ENCODE measurements at places on chromosomes 12 and 14.
A peak's percentile ranks its signal among the peaks of the same experiment; 100 is the strongest.

DNA sequence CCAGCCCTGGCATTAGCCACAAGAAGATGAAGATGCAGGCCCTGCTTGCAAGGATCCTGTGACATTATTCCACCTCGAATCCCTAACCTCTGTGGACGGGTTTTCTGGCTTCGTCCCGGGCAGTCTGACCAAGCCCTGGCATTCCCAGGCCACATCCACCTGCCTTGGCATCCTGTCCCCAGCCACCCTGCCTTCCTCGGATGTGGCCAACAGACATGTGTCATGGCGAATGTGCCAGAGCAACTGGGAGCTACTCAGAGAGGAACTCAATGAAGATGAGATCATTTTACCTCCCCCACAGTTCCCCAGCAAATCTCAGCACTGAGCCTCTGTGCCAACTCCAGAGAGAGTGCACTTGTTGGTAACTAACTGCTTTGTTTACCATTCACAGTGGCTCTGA is 33.5 kb upstream of the KCNA5 start:
- no peak for DNase-seq

- no peak for DNase-seq
Observed at GRCh38 chr12:111451649-111452129, 46.0 kb downstream of the SH2B3 start.

- DNase-seq, result no peak
Observed at GRCh38 chr12:95634622-95635621, 83.6 kb upstream of the USP44 start.

DNA sequence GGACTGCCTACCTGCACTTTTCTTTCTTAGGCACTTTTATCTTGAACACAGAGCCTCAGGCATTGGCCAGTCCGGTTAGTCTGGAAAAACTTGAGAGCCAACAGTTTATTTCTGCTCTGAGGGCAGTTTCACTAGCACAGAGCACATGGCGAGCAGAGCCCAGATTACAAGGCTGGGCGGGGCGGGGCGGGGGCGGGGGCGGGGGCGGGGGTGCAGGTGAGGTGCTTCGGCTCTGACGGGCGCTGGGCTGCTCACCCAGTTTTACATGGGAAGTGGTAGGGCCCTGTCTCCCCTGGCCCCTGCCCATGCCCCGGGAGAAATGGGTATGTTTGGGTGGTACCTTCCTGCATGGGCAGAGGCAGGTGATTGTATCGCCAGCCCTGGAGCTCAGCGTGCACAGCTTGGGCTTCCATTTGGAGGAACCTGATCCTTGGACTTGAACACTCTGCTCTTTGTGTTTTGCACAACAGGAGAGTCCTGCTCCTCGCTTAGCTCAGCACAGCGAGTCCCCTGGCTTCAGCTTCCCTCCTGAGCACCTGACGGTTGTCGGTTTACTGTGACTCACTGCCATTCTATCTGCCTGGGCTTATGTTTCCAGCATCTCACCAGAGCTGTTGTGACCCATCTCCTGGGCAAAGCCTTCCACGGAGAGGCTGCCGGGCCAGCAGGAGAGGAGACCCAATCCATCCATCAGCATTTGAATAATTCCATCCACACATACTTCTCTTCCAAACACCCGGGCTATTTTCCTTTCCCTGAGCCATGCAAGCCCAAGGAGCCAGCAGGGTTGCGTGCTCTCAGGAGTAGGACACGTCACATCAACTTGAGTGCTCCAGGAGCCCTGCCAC is 108.5 kb downstream of the ARF6 start:
- DNase-seq, result no peak

GRCh38 chr12:79439175-79439825 is 251.5 kb downstream of the PAWR start:
- no peak for DNase-seq

DNA sequence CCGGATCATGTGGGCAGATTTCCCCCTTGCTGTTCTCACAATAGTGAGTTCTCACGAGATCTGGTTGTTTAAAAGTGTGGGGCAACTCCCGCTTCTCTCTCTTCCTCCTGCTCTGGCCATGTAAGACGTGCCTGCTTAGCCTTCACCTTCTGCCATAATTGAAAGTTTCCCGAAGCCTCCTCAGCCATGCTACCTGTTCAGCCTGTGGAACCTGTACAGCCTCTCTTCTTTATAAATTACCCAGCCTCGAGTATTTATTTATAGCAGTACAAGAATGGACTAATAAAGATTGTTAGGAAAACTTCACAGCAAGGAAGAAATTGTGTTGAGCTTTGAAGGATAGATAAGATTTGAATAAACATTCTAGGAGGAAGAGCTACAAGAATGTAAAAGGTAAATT is 52.1 kb downstream of the KDM5A start:
- no peak for DNase-seq

- peak; percentile 50 for DNase-seq
Observed at GRCh38 chr14:20855652-20856291, 35.4 kb upstream of the RNASE3 start.

DNA sequence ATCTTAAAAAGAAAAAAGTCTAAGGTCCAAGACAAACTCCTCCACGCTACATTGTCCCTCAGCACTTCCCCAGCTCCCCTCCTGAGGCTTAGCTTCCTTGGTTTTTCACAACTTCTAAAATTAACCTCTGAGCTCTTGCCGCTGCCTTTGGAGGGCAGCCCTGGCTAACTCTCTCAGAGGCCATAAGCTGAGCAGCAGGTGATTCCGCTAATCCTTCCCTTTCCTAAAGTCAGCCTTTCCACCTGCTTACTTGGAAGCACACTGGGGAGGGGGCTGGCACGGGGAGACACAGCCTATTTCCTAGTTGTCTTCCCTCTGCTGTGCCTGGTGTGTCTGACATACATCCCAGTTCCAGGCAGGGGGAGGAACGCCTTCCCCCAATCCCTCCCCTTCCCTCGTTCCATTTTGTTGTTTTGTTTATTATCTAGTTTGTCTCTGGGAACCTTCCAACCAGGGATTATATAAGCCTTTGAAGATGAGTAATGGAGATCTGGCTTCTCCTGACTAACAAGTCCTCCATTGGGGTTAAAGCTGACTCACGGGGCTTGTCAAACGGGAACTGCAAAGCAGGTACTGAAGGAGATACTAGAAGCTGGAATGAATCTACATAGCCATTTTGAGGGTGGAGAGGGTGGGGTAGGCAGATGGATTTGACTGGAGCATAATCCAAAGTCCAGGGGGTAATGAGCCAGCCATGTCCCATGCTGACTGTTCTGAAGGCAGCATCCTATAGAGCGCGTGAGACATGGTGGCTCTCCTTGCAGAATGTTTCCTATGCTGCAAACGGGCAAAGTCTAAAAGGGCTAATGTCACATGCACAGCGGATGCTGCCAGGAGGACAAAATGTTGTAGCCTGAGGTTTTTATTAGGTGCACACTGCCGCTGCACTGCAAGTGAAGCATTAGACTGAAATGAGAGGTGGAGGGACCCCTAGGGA is 230.8 kb downstream of the FOXN3 start:
- DNase-seq, result no peak

GRCh38 chr12:95611676-95612309 is 60.5 kb upstream of the USP44 start:
- no peak for DNase-seq

- no peak for DNase-seq
Observed at GRCh38 chr12:90897986-90898385, 57.0 kb downstream of the CCER1 start.

DNA sequence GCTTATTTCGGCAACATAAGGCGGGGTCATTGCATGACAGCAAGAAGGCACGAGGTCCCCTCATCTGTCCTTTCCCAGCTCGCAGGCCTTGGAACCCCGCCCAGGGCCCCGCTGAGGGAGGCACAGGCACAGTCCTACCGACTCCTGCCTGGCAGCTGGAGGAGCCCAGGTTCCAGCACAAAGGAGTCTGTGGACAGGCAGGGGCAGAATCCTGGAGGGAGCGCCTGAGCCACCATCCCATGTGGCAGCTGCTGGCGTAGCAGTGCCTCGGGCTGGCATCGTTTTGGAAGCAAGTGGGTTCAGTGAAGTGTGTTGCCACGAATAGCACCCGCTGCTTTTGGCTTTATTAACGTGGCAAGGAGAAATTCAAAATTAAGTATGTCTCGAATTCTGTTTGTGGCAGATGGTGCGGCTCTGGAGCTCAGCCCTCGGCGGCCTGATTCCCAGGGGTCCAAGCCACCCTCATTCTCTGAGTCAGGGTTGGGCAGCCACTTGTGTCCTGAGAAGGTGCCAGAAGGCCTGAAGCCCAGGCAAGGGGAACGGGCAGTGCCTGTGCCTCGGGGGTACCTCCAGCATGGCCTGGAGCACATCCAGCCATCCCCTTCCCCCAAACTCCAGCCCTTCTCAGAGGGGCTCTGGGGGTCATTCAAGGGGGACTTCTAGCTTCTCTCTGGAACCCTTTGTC is 35.9 kb downstream of the SLC8B1 start:
- DNase-seq, result peak; percentile 69

GRCh38 chr14:24398293-24398652 is 530 bp upstream of the NYNRIN start:
- no peak for DNase-seq

- peak; percentile 42 for DNase-seq
Observed at GRCh38 chr12:113762155-113762881, 203.8 kb downstream of the RBM19 start.

GRCh38 chr14:40240245-40240859 is 808.1 kb upstream of the FBXO33 start:
- DNase-seq, result no peak

DNA sequence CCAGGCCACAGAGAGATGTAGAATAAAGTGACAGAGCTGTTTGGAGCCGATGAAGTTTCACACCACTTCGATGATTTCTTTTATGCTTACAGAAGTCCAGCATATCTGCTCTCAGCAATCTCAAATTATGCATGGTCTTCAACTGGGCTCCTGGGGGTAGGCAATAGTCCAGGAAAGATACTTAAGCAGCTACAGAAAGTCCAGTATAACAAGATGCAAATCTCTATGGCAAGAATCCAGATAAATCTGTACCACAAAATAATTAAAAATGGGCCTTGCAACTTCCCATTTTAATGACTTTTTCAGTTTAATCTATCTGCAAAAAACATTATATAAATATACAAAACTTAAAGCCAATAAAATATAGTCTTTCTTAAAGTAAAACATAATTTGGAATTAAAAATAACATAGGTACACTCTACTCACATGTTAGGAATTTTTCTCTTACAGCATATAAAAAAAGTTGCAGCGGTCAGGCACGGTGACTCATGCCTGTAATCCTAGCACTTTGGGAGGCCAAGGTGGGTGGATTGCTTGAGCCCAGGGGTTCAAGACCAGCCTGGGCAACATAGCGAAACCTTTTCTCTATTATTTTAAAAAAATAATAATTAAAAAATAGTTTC is 20.5 kb upstream of the RAD51AP1 start:
- DNase-seq, result no peak

DNA sequence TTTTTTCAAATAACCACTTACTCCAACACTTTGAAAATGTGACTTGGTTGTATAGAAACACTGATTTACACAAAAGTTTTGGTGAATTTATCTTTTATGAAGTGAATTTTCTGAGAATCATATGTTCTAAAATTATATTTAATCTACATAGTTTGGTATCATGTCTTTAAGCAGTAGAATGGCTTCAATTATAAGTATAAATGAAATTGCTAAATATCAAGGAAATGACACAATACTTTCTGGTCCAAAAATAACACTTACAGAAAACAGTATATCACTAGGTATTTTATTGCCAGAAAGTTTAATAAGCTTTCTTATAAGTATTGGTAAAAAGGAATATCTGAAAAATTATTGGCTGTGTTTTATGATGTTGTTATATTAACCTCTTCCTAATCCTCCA is 90.9 kb downstream of the SRGAP1 start:
- no peak for DNase-seq

DNA sequence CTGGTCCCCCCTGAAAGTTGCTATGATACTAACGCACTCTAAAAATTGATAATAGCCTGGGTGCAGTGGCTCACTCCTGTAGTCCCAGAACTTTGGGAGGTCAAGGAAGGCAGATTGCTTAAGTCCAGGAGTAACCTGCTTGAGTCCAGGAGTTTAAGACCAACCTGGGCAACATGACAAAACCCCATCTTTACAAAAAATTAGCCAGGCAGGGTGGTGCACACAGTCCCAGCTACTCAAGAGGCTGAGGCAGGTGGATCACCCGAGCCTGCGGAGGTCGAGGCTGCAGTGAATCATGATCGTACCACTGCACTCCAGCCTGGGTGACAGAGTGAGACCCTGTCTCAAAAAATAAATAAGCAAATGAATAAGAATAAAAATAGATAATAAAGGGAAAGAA is 42.9 kb downstream of the HEATR5A start:
- DNase-seq, result no peak

Data from hypothalamus (tissue), 51 donors.